ENCODE measurements at places on chromosomes 3 and 15.

GRCh38 chr15:91783008-91783407 is 70.5 kb upstream of the SLCO3A1 start:
- no peak for DNase-seq

GRCh38 chr3:172840463-172840862 is 89.9 kb downstream of the ECT2 start:
- DNase-seq, result no peak

GRCh38 chr3:109943181-109943580 is 605.8 kb upstream of the DPPA4 start:
- DNase-seq, result no peak

- no peak for DNase-seq
Measured at GRCh38 chr3:33312361-33312760, 35.1 kb downstream of the FBXL2 start.

DNA sequence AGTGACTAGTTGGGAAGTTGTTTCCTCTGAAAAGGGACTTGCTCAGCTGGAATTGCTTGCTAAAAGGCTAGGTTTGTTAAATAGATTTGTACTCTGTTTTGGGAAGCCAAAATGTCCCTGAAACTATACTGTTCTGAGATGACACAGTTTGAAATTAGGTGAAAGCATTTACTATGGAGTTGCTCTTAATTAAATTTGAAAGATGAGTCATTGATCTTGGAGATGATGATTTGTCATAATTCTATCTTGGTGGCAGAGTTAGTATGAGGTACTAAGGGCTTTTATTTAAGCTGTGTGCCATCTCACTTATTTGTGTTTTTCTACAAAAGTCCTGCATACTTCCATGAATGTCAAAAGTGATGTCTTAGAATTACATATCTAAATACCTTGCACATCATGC is 320.9 kb downstream of the PTPRG start:
- DNase-seq, result no peak

DNA sequence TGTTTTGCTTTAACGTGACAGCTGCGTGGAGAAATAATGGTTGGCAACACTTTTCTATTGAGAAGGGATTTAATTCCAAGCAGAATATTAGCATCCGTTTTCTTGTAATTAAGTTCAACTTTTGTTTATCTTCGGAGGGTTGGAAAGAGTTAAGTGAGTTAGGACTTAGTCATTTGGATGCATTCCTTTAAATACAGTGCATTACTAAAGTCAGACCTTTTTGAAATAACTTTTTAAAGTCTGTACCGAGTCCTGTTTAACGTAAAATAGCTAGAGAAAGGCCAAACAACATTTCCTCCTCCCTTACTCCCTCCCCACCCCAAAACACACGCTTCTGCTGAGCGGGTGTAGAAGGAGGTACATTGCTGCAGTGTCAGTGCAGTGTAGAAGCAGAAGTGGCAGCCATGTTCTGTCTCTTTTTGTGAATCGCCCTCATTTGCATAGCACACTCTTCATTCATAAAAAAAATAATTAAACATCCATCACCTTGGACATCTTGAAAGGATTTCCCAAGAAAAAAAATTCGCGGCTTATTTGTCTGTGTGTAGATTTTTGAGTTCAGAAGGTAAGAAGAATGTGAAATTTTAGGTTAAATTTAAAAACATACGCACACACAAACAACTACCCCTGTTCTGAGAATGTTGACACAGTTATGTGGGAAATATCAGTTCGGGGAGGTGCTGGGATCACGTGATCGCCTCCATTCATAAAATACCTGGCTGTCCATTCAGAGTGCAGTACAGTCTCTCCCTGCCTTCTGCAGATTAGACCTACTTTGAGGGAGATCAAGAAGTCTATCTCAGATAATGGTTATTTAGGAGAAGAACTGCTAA is 1.6 kb downstream of the SPRED1 start:
- DNase-seq, result peak; percentile 71

- DNase-seq, result no peak
Measured at GRCh38 chr3:8027954-8028353, 473.7 kb upstream of the LMCD1 start.

GRCh38 chr3:36548712-36549111 is 168.4 kb downstream of the STAC start:
- DNase-seq, result no peak

Measured in mucosa of gallbladder (tissue), 1 donor.